Cardiac septum (tissue), 1 donor: ENCODE measurements at places on chromosomes 6 and 20. TPM values are rescaled to one million over a fixed set of nuclear protein-coding genes. Genes with fewer than 3 reads are reported as not detected.

TOX2 gene
- total RNA-seq: 1.4 TPM

POM121L2 gene
- total RNA-seq: not detected

MOXD1 gene
- total RNA-seq: 1.6 TPM

FNDC1 gene
- 1.9 TPM for total RNA-seq

ATP6V1G2 gene
- total RNA-seq: 2.6 TPM

TRDN gene
- 490 TPM for total RNA-seq

LYRM4 gene
- 21.1 TPM for total RNA-seq

ZNFX1 gene
- total RNA-seq: 24.0 TPM

NRN1 gene
- total RNA-seq: 10.4 TPM

ZNF341 gene
- total RNA-seq: 1.3 TPM

PTK6 gene
- not detected for total RNA-seq

CCN5 gene
- 29.3 TPM for total RNA-seq

GJA10 gene
- not detected for total RNA-seq

- DNase-seq: no peak
Observed at GRCh38 chr6:105896052-105896820, 189.9 kb upstream of the PRDM1 start.

DNA sequence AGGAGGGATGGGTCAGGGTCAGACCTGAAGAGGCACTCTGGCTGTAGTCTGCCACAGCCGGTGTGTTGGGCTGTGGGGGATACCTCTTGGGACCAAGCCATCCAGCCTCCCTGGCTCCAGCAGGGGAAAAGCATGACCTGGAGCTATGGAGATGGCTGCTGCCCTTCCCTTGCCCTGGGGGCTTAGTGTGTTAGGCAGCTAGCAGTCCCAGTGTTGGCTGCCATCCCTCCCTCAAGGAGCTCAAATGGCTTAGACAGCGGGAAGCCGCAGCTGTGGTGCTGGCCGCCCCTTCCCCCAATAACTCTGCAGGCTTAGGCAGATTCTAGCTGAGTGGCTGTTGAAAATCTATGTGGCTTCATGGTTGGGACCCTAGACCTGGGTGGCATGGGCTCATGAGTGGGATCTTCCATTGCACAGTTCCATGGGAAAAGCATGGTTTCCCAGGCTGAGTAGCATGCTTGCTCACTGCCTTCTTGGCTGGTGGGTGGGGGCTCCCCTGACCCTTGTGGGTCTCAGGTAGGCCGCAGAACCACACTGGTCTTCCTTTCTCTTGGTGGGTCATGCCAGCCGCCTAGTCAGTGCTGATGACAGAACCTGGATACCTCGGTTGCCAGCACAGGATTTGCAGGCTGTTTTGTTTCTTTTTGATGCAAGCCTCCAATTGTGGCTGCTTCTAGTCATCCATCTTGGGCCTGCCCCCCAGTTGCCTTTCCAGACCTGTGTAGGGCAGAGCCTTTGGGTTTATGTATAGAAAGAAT lies 69.0 kb upstream of the AHI1 start:
- no peak for DNase-seq

DNA sequence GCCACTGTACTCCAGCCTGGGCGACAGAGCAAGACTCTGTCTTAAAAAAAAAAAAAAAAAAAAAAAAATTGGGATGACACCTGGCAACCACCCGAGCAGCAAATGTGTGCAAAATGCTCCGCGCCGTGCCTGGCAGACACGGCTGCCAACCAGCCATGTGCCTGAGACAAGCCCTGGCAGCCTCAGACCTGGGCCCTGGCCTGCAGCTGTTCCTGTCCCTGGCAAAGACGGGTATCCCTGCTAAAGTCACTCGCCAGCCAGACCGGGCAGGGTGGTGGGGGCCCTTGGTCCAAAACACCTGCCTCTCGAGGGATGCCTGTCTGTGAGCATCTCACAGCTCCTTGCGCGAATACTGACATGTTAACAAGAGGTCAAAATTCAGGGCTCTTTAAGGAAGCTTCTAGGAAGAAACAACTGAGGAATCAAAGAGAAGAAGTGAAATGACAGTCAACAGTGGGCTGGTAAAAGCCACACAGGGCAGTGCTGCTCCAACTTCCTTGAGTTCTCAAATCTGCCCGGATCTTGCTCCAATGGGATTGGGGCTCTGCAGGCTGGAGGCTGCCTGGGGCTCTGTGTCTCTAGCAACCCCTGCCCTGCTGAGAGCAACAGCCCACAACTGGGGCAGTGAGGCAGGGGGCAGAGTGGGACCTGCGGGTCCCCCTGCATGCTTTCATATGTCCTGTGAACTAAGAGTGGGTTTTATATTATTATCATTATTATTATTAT lies 53.4 kb downstream of the SYTL3 start:
- DNase-seq: no peak

GRCh38 chr6:6906570-6907213 lies 201.1 kb upstream of the RREB1 start:
- DNase-seq: no peak

DNA sequence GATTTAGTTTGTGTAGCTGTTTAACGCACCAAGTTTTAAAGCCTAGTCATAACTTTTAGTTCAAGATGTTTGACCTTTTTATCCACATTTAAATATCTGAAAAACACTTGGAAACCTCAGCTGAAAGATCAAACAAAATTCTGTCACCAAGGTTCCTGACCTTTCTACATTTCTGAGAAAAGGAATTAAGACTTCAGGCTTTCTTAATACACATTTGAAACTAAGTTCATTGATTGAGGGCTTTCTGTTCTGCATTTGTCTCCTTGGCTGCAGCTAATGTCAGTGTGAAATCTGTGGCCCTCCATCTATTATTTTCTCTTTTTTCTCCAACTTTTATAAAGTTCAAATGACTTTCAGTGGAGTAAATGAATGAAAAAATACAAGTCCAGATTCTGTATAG lies 22.7 kb upstream of the FBXL4 start:
- no peak for DNase-seq

DNA sequence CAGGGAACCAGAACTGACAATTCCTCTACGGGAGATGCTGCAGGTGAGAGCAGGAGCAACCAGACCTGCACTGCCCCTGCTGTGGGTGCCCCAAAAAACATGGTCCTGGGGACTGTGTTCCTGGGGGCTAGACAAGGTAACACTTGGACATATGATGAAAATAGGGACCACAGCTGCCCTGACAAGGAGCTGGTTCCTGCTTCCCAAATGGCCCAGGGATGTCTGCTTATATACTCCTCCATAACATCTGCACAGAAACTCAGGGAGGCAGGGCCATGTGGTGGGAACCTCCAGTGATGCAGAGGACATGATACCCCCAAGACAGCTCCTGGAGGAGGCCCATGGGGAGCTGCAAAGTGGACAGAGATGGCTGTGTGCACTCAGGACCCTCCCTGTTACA lies 19.8 kb downstream of the HLA-F start:
- no peak for DNase-seq

DNA sequence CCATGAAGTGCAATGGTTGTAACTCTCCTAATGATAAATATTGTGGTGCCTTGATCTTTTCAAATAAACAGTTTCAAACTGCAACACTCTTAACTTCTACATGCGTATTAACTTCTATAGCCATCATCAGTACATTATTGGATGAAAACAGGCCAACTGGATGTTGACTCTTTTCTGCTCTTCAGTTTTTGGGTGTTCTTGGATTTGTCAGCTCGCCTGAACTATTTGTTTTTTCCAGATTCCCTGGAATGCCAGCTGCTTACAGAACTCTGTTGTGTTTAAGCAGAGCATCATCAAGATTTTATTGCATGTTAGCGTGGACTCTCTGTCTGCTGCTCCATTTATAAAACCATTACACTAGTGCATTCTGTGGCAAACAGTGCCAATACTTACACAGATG lies 626.1 kb downstream of the HDGFL1 start:
- DNase-seq: no peak

DNA sequence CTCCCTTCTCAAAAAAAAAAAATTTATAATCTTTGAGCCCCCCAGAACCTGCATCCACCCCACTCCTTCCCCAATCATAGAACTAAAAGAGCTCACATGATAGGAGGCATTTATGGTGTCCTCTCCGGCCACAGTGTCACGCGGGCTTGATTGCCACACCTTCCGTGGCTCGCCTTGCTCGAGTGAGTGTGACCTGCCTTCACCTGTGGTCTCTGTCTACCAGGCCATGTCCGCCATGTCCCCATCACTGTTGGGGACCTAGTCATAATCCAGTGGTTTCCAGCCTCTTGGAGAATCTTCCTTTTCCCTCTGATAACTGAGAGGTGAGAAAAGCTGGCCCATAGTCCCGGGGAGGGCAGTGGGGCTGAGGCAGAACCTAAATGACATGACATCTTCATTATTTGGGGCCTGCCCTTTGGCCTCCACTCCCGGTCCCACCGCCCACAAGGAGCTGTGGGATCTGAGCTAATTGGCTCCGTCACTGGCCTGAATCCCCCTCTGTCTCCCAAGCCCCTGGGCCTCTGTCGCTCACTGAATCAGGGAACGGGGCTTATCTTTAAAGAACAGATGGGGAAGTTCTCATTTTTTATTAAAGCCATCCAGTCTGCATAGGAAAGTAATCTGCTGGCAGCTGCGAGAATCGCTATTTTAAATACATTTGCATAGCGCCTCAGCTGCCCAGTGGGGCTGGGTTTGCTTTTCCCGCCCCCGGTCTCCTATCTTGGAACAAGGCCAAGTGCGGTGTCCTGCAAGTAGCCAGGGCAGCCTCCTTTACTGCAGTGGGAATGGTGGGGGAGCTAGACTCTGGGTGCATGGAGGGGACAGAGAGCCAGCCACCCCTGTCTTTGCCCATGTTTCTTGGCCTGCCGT lies 197.6 kb upstream of the PMEPA1 start:
- DNase-seq: peak; percentile 67

DNA sequence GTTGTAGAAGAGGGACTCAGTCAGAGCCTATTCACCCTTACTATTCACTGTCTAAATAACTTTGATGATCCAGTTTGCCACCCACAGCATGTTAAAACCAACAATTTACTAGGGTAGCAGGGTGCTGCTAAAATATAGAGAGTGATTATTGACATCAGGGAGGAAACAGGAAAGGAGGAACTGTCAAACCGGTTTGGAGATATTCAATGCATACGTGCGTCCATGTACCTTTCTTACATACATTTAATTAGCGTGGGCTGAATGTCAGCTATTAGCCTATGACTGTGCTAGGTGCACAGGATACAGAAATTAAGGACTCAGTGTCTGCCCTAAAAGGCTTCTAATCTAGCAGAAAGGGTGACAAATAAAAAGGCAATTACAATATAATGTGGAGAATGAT lies 57.2 kb downstream of the IL20RA start:
- DNase-seq: no peak

DNA sequence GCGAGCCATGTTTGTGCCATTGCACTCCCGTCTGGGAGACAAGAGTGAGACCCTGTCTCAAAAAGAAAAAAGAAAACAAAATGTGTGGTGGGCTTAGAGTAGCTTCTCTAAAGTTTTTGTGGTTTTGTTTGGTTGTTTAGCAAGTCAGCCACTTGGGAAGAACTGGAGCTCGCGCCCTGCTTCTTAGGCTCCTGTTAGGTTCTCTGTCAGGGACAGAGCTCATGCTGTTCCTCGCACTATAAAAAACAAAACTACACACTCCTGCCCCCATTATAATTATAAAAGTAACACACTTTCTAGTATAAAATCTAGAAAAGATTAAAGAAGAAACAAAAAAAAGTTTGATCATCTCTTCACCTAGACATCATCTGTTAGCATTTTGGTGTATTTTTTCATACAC lies 33.0 kb downstream of the GMPR start:
- DNase-seq: no peak

GRCh38 chr20:38201356-38201755 lies 36.3 kb upstream of the TGM2 start:
- DNase-seq: peak; percentile 74

DNA sequence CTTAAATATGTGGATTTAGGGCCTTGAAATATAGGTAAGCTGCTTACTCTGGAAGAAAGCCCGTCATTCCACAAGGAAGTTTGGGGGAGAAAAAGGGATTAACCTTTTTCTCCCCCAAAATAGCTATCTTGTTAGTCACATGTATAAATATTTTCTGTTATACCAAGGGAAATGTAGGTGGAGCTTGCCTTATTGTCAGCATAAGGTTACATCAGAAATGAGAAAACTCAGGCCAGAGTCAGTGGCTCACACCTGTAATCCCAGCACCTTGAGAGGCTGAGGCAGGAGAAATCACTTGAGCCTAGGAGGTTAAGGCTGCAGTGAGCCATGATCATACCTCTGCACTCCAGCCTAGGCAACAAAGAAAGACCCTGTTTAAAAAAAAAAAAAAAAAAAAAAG lies 129.9 kb downstream of the LRFN2 start:
- no peak for DNase-seq

GRCh38 chr6:87504441-87504840 lies 31.7 kb downstream of the SLC35A1 start:
- DNase-seq: no peak

GRCh38 chr20:58546416-58546711 lies 31.2 kb upstream of the APCDD1L start:
- DNase-seq: no peak

GRCh38 chr6:39896701-39897100 lies 37.6 kb downstream of the MOCS1 start:
- peak; percentile 56 for DNase-seq

DNA sequence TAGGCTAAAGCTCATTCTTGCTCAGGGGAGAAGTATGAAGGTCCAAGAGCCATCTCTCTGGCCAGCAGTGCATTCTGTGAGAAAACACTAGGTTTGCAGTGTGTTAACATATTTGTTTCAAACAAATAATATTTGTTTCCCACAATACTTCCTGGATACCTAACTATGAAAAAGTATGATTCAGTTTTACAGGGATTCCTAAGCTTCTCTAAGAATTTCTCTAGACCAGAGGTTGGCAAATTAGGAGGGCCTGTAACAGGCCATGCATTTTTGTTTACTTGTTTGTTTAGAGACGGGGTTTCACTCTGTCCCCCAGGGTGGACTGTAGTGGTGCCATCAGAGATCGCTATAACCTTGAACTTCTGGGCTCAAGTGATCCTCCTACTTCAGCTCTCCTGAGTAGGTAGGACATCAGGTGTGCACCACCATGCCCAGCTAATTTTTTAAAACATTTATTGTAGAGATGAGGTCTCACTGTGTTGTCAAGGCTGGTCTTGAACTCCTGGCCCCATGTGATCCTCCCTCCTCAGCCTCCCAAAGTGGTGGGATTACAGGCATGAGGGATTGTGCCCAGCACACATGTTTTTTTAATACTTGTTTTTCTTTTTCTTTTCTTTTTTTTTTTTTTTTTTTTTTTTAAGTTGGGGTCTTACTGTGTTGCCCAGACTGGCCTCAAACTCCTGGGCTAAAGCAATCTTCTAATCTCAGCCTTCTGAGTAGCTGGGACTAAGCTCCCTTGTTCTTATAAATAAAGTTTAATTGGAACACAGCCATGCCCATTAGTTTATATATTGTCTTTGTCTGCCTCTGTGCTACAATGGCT lies 71.7 kb downstream of the ADGRG6 start:
- DNase-seq: no peak
